Fibroblast of skin of left biceps (primary cell): ENCODE measurements at places on chromosomes 3 and 15.

- no peak for DNase-seq
Measured at GRCh38 chr3:167300207-167300606, 79.9 kb downstream of the ZBBX start.

DNA sequence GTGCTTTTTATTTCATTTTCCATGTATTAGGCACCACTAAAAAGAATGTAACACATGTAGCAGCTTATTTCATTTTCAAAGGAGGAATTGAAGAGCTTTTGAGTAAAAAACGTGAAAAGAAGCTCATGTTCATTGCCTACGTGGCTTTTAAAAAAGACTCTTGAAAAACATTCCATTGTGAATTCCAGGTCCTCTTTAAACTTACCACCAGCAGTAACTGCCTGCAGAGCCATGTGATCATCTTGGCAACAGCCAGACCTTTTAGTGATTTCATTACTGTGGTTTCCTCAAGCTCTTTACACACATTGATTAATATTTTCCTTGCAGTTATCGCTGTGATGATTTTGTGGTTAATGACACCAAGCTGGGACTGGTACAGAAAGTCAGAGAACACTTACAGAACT, 43.8 kb upstream of the FBXL22 start:
- DNase-seq, result peak; percentile 94

GRCh38 chr3:45139372-45140140, 6.6 kb downstream of the CDCP1 start:
- no peak for DNase-seq

- DNase-seq, result no peak
Measured at GRCh38 chr3:123779655-123780231, 104.4 kb downstream of the MYLK start.

- peak; percentile 78 for DNase-seq
Measured at GRCh38 chr15:62940755-62941361, 101.7 kb upstream of the TPM1 start.
